SHP77 (cell line): ENCODE measurements at places on chromosomes 7 and 10.

- DNase-seq = no peak
Measured at GRCh38 chr10:74827045-74827441, 643 bp downstream of the KAT6B start.

DNA sequence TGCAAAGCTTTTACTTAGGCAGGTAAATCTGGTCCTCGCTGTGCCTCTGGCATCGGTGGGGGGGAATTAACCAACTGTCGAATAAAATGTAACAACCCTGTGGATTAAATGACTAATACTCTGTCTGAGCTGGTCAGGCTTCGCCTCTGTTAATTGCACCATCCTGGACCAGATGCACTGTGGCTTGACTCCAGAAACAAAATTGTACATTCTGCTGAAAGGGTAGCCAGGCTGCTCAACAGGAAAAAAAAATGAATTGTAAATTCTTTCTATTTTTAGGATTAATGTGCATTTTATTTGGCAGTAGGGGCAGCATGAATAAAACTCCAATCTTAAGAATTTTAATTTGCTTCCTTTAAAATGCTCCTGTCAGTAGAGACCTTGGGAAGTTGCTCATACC, 389.4 kb downstream of the SORCS1 start:
- DNase-seq = no peak

- no peak for DNase-seq
Measured at GRCh38 chr7:151010307-151011096, 13.8 kb downstream of the ATG9B start.

DNA sequence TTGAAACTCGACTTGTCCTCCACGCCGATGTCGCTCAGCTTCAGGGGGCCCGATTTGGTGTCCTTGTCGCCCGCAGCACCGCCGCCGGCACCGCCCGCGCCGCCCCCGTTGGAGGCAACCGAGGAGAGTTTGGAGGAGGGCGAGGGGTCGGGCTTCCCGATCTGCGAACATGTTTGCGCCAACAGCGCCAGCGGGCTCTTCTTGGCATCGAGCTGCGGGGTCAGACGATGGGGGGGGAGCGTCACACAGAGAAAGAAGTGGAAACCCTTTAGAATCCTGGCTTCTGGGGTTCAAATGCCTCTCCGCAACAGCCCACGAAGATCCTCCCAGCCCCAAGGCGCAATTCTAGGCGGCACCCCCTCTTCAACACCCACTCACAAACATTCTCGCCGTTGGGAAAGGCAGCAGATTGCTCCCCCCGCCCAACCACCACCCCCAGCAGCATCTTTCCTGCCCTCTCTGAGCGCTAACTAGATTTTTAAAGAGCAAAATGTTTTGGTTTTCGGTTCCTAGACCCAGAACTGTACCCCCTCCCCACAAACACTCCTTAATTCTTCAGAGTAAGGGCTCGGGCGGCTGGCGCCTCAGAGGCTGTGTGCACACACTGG, 1.3 kb downstream of the ZNF503 start:
- DNase-seq = no peak

- DNase-seq = no peak
Measured at GRCh38 chr7:18177815-18178660, 150.4 kb upstream of the PRPS1L1 start.

DNA sequence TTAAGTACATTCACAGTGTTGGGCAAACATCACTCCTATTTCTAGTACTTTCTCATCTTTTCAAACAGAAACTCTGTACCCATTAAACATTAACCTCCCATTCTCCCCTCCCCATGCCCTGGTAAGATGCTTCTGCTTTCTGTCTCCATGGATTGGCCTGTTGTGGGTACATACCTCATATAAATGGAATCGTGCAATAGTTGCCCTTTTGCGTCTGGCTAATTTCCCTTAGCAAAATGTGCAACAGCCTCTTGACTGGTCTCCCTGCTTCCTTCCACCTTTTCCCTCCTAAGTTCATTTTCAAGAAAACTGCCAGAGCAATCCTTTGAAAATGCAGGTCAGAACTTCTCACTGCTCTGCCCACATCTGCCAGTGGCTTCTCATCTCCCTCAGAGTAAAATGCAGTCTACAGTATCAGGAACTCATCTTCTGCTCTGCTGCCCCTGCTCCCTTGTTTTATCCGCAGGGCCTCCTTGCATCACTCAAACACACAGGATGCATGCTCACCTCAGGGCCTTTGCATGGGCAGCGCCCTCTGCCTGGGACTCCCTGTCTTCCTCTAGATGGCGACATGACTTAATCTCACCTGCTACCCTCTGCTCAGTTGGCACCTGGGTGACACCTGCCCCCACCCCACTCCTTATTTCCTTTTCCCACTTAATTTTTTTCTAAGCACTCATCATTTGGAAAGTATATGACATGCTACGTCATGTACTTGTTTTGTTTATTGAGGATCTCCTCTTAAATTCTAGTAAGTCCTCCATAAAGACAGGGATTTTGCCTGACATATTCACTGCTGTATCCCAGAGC, 44.3 kb upstream of the ECHDC3 start:
- no peak for DNase-seq

DNA sequence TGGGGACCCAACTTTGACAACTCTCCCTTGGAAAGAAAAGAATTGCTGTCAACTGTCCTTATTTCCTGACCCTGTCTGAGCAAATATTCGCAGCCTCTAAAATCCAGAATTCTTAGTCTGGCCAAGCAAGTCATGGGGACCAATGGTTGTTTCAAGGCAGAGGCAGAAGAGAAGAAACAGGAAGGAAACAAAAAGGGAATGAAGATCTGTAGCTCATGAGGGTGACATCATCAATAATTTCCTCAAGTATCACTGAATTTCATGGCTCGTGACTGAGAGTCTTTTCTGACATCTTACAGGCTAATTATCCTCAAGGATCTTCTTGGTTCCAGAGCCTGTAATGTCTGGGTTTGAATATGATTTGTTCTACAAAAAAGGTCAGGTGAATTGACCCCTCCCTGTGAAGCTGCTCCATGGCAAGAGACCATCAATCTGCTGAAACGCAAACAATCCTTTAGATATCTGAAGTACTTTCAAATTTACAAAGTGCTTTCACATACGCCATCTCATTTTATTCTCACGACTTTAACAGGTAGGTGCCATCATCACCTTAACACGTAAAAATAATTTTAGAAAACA, 5.8 kb downstream of the CDK6 start:
- no peak for DNase-seq

GRCh38 chr7:55192723-55193122, 172.4 kb upstream of the LANCL2 start:
- no peak for DNase-seq

- no peak for DNase-seq
Measured at GRCh38 chr10:126783806-126784557, 113.5 kb upstream of the C10orf90 start.
